ENCODE measurements at places on chromosomes 5 and 9. TPM values are rescaled to one million over a fixed set of nuclear protein-coding genes. Genes with fewer than 3 reads are reported as not detected.
A peak's percentile ranks its signal among the peaks of the same experiment; 100 is the strongest.

GRCh38 chr9:81814401-81814793 is 113.8 kb upstream of the SPATA31D4 start:
- H3K36me3 ChIP-seq: no peaks in the 10 kb centered on the region
- peak; percentile 30 for DNase-seq
- H3K4me3 ChIP-seq: no peak overlapping the region
- no peak overlapping the region for H3K27ac ChIP-seq
- H3K4me1 ChIP-seq: peaks cover 20% of the 10 kb centered on the region
- H3K27me3 ChIP-seq: no peaks in the 10 kb centered on the region

DNA sequence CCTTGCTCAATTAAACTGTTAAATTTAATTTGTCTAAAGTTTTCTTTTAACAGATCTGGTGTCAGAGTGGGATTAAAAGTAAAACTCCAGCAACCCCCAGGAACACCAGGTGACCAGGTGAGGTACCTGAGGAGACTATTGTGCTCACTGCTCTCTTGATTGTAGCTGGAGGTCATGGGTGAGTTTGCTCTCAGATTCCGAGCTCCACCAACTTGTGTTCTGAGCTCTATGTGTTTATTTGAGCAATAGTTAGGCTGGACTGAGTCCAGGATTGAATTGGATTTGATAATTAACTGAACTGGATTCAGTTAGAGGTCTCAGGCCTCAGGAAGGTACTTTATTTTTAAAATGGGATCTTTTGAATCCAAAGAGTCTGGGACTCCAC is 17.9 kb upstream of the SCGB3A2 start:
- no peak overlapping the region for H3K27ac ChIP-seq
- H3K4me3 ChIP-seq: no peak overlapping the region
- no peaks in the 10 kb centered on the region for H3K36me3 ChIP-seq
- H3K4me1 ChIP-seq: no peaks in the 10 kb centered on the region

GRCh38 chr5:101532430-101532829 is 629.3 kb upstream of the ST8SIA4 start:
- H3K27me3 ChIP-seq: no peaks in the 10 kb centered on the region
- H3K4me1 ChIP-seq: no peaks in the 10 kb centered on the region
- no peaks in the 10 kb centered on the region for H3K36me3 ChIP-seq
- no peak for DNase-seq
- H3K4me3 ChIP-seq: no peak overlapping the region

GRCh38 chr9:80928697-80929096 is 760.6 kb downstream of the TLE1 start:
- H3K36me3 ChIP-seq: no peaks in the 10 kb centered on the region
- H3K4me1 ChIP-seq: no peaks in the 10 kb centered on the region
- H3K27ac ChIP-seq: no peak overlapping the region

DNA sequence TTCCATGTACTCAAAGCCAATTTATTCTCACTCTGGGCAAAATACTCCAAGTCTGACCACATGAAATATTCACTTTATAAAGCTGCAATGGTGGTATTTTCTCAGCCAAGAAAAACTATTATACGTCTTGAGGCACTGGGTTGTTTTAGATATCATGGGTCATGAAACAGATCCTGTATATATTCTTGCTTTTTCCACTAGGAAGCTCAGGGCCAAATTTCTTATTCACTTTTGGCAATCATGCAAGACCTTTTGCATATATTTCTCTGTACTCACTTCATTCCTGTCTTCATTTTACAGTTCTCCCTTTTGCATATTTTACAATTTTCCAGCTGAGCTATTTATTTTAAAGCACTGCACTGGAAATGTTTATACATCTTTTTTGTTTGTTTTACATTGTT is 49.8 kb downstream of the GABBR2 start:
- no peak for DNase-seq
- H3K4me1 ChIP-seq: no peaks in the 10 kb centered on the region
- no peak overlapping the region for H3K27ac ChIP-seq
- no peaks in the 10 kb centered on the region for H3K36me3 ChIP-seq
- H3K27me3 ChIP-seq: no peaks in the 10 kb centered on the region
- H3K4me3 ChIP-seq: no peak overlapping the region

DNA sequence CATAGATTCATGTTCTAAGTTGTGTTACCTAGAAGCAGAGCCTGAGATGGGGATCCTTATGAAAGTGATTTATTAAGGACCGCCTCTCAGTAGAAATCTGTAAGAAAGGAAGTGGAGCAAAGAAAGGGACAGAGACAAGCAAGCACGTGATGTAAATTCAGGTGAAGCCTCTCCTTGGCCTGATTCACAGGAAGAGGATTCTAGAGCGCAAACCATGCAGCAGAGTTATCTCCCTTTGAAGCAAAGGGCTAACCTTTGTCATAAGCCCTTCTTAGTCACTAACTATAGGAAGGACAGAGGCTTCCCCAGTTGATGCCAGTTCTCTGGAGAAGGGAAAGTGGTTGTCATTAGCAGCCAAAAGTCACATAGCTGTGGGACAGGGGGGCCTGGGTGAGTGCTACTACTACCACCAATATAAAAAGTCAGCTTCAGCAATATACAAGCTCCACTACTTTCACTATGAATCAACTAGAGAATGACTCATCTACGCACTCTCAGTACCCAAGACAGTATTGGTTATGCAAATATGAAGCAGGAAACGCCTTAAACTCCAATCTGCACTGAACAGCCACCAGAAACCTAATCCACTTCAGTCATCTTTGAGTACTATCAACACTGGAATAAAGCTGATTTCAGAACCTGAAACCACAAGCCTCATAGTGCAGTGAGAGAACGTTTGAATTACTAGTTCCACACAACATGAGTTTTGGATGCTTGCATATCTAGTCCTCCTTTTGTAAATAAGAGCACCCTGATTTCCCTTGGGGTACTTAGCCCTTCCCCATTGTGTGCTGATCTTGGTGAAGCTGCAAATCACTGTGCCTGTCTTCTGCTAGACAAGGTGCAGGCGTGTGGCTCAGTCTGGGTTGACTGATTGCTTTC is 162.7 kb downstream of the ZNF608 start:
- no peak overlapping the region for H3K27ac ChIP-seq
- H3K4me1 ChIP-seq: no peaks in the 10 kb centered on the region
- H3K36me3 ChIP-seq: no peaks in the 10 kb centered on the region
- H3K4me3 ChIP-seq: no peak overlapping the region
- no peak for DNase-seq

DNA sequence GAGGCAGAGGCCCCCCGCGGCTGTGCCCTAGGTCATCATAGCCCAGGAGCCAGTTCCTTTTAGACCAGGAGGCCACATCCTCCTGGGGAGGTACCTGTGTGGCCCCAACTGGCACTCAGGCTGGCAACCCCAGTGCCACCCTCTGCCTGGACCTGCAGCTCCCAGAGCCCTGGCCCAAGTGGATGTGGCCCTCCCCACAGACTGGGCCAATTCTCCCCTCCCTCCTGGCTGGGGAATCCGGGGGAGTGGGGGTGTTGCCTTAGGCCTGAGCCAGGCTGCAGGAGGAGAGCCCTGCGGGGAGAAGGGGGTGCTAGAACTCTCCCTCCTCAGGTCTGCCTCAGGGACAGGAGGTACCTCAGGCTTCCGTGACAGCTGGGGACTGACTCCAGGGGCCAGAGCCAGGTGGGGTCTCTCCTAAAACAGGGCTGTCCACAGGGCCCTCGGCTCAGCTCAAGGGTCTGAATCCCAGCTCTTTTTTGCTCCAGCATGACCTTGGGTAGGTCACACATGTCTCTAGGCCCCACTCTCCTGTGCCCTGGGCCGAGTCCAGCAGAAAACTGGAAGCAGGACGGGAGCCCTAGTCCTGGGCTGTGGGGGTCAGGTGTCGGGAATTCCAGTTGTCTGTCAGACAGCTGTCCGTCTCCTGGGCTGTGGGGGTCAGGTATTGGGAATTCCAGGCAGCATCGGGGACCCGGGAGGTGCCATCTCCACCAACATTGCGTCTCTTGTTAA is 9.6 kb downstream of the DNLZ start:
- DNase-seq: no peak
- no peaks in the 10 kb centered on the region for H3K27me3 ChIP-seq
- no peak overlapping the region for H3K4me3 ChIP-seq

DNA sequence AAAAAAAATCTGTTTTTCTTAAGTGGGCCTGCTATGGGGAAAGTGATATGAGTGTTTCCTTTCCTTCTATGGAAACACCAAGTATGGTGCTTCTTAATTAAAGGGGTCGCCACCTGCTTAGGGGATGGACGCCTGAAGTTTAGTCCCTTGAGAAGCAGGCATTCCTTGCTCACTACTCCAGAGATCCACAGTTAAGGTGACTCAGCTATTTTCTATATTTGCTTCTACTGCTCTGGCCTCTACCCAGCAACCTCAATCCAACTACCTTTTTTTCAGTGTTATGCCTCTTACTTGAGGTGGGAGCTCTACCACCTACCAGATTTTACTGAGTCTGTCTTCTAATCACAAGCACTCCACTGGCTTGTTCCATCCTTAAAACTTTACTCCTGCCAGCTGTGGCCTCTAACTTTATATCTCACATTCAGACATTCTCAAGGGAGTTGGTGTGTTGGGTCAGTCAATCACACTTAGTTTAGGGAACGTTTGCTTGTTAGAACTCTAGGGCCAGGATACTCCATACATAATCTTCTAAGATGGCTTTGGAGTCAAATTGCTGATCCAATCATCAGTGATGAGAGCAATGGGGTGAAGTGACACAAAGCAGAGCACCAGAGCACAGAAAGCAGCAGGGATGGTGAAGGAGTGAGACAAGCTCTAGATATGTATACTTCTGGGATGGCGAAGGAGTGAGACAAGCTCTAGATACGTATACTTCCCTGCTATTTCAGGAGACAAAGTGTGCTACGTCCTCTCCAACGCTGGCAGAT is 708.1 kb downstream of the EFNA5 start:
- no peaks in the 10 kb centered on the region for H3K36me3 ChIP-seq
- DNase-seq: no peak

GRCh38 chr9:134695144-134695543 is 53.5 kb downstream of the COL5A1 start:
- no peak overlapping the region for H3K4me3 ChIP-seq
- no peak overlapping the region for H3K27ac ChIP-seq
- no peaks in the 10 kb centered on the region for H3K4me1 ChIP-seq
- no peaks in the 10 kb centered on the region for H3K36me3 ChIP-seq

- H3K4me1 ChIP-seq: peaks cover 19% of the 10 kb centered on the region
- DNase-seq: peak; percentile 78
- H3K27ac ChIP-seq: peak overlapping the region; percentile 61
Observed at GRCh38 chr5:131281133-131281867, 17.4 kb downstream of the CDC42SE2 start.

GRCh38 chr9:2053883-2054845 is 39.0 kb downstream of the SMARCA2 start:
- no peaks in the 10 kb centered on the region for H3K27me3 ChIP-seq
- peak; percentile 62 for DNase-seq
- H3K36me3 ChIP-seq: peaks cover 13% of the 10 kb centered on the region
- H3K4me3 ChIP-seq: no peak overlapping the region
- peaks cover 10% of the 10 kb centered on the region for H3K4me1 ChIP-seq

DNA sequence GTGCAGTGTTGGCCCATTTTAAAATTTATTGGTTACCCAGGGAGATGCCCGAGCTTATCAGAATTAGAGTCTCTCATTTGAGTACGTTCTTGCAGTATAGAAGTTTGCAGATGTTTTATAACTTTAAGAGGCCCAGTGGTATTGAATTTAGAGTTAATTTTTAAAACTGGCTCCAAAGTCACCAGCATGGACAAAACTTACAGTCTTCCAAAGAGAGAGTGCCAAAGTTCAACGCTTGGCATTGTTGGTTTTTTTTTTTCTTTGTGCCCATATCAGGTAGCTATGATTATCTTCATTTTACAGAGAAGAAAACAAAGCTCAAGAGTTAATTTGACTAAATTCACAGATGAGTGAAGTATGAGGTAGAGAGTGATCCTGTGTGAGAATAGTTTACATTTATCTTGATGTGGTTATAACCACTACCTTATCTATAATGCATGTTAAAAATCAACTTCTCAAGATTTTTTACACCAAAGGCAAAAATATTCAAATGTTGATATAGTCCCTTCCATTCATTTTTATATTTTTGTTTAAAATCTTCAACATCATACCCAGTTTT is 273.7 kb upstream of the DMRT1 start:
- H3K27me3 ChIP-seq: no peaks in the 10 kb centered on the region
- no peak overlapping the region for H3K4me3 ChIP-seq
- peaks cover 3% of the 10 kb centered on the region for H3K4me1 ChIP-seq
- no peaks in the 10 kb centered on the region for H3K36me3 ChIP-seq

- H3K4me3 ChIP-seq: no peak overlapping the region
- DNase-seq: no peak
- no peak overlapping the region for H3K27ac ChIP-seq
- no peaks in the 10 kb centered on the region for H3K4me1 ChIP-seq
- no peaks in the 10 kb centered on the region for H3K36me3 ChIP-seq
Observed at GRCh38 chr5:34715711-34716110, 59.6 kb downstream of the RAI14 start.

GRCh38 chr9:122379340-122379739 is 8.5 kb downstream of the PTGS1 start:
- H3K36me3 ChIP-seq: no peaks in the 10 kb centered on the region
- H3K4me1 ChIP-seq: no peaks in the 10 kb centered on the region
- no peak overlapping the region for H3K27ac ChIP-seq

DNA sequence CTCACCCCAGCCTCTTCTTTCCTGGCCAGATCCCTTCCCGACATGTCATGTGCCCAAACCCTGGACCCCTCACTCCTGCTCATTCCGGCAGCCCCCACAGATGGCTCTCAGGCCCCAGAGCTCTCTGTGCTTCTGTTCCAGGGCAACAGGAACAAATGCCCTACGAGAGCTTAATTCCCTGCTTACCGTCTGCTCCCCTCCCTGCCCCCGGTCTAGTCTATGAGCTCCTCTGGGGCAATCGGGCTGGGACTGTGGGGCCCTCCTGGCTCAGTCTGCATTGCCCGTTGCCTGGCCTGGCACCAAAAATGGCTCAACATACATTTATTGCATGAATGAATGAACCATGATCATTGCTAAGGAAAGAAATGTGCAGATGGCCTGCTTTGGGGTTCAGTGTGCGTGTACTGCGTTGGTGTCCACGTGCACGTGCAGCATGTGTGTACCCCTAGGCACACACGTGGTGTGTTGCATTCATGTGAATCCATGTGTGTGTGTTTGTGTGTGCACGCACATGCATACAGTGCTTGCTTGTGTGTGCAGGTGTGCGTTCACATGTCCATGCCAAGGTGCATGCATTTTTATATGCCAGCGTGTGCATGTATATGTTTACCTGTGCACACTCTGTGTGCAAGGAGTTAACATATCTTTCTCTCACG is 201.2 kb upstream of the IER5L start:
- no peak overlapping the region for H3K4me3 ChIP-seq
- no peaks in the 10 kb centered on the region for H3K36me3 ChIP-seq
- no peaks in the 10 kb centered on the region for H3K27me3 ChIP-seq
- DNase-seq: no peak
- no peak overlapping the region for H3K27ac ChIP-seq
- peaks cover 19% of the 10 kb centered on the region for H3K4me1 ChIP-seq

Gene BTNL8
- 0.24 TPM for total RNA-seq

Gene PAIP1
- total RNA-seq: 75.8 TPM

Gene IFNA2
- total RNA-seq: not detected

Gene SLC1A1
- 0.42 TPM for total RNA-seq

Gene LRRC26
- total RNA-seq: 0.28 TPM

Gene SLC9A3
- total RNA-seq: 1.3 TPM

Gene ACOT12
- total RNA-seq: 0.05 TPM

Gene ADAM19
- 13.2 TPM for total RNA-seq

Gene GFI1B
- total RNA-seq: 0.61 TPM

Gene PCDHA7
- under 0.01 TPM for total RNA-seq

Gene PGM5
- 4.3 TPM for total RNA-seq

All from thymus (tissue), 14 donors.